Activated CD4-positive, alpha-beta T cell treated with anti-CD3 and anti-CD28 coated beads for 1 hour (primary cell): ENCODE measurements at places on chromosomes 11 and 22.

- DNase-seq: no peak
Measured at GRCh38 chr11:2685051-2685450, 14.7 kb downstream of the KCNQ1OT1 start.

GRCh38 chr11:37817727-37818270, 1219.8 kb upstream of the RAG2 start:
- DNase-seq: no peak

GRCh38 chr11:69540118-69541000, 58.9 kb downstream of the LINC01488 start:
- no peak for DNase-seq

GRCh38 chr11:75199412-75199955, 41.1 kb upstream of the TPBGL start:
- DNase-seq: no peak

DNA sequence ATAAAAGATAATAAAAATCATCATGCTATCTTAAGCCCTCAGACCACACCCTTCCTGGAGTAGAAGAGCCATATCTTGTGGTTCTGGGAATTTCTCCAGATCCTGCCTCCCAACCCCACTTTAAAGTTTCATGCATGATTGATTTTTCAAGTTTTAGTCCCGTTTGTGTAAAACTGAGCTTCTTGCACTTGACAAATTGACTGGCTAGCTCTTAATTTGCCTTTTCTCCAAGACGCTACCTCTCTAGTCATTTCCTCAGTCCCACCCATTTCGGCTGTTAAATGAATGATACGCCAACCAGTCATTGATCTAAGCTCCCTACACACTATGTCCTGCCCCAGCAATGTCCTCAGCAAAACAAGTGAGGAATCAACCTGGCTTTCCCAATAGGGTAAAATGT, 71.8 kb upstream of the TEAD1 start:
- DNase-seq: no peak

DNA sequence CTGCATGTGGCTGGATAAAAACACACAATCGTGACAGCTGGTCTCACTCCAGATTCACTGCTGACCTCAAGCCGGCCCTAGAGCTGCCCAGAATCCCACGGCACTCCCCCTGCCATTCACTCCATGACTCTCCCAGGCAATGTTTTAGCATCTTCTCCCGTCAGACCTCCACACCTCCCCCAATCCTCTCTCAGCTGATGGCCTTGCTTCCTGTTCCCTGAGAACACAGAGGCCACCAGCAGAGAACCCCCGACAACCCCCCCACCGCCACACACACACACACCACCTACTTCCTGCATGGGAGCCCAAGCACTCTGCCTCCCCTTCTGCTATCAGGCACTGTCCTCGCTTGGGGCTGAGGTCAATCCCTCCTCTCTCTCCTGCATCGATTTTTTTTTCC, 9.3 kb downstream of the TNKS1BP1 start:
- DNase-seq: no peak

DNA sequence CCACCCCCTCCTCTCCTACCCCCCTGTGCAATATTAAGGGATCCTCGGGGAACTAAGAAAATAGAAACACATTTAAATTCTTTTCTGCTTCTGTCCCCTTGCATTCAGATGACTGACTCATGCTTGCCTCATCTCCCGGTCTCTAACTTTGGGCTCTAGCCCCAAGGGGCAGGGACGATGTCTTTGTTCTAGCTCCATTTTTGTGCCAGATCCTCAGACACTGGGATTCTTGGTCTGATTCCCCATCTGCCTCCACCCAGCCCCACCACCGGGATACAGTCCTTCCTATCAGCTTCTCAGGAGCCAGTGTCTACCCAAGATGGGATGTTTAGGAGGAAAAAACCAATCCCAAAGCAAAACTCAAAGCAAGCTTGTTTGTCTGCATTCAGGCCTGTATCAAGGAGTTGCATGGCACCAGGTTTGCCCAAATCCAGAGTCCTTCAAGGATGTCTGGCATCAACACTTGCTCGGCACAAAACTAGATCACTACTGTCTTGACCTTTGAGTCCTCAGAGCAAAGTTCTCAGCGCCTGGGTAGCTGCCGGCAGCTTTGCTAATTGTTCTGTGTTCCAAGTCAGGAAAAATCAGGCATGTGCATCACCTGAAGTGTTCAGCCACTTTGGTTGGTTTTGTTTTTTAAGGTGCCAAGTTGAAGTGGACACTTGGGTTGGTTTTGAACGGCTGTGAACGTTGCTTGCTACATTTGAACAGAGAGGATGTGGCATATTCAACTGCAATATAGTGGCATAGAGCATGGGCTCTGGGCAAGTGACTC, 212.8 kb downstream of the DSCAML1 start:
- no peak for DNase-seq

DNA sequence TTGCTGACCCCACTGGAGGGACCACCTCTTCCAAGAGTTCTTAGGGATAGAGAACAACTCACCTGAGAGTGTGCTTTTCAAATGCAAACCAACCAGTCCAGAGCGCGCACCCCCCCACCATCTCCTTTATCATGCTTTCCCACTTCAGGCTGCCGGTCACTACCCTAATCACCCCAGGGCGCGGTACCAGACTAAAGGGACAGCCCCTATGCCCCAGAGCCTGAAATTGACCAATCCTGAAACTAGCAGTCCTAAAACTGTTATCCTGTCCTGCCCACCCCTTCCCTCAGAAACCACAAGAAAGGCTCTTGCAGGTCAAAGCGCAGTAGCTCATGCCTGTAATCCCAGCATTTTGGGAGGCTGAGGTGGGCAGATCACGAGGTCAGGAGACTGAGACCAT, 37.0 kb downstream of the NEAT1 start:
- no peak for DNase-seq

DNA sequence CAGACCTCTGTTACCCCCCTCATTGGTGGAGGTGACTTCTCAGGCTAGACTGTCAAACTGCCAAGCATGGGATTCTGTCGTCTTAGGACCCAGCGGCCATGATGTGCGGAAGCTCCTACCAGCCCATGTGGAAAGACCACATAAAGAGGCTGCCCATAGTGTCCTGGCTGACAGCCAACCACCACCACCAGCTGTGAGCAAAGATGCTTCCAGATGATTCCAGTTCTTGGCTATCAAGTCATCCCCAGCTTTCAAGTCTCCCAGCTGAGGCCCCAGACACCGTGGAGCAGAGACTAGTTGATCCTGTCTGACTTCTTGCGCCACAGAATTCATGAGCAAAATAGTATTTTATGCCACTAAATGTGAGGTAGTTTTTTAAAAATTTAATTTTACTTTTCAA, 32.9 kb downstream of the SCUBE1 start:
- no peak for DNase-seq

GRCh38 chr11:60316317-60316716, 10.7 kb upstream of the MS4A6E start:
- no peak for DNase-seq

GRCh38 chr11:27255447-27255828, 107.6 kb downstream of the CCDC34 start:
- no peak for DNase-seq

DNA sequence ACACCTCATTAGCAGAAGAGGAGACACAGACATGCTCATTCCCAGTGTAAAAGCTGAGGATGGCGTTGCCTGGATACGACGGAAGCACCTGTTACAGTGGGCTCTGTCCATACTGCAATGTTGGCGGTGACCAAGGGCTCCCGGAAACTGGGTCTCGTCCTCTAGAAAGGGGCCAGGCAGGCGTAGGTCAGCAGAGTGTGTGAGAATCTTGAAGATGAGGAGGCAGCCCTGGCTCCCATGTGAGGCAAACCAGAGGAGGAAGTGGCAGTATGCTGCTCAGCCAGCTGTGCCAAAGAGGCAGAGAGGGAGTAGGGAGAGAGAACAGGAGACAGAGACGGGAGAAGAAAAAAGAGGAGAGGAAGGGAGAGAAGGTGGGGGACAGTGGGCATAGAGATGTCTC, 10.3 kb downstream of the LTO1 start:
- DNase-seq: no peak

DNA sequence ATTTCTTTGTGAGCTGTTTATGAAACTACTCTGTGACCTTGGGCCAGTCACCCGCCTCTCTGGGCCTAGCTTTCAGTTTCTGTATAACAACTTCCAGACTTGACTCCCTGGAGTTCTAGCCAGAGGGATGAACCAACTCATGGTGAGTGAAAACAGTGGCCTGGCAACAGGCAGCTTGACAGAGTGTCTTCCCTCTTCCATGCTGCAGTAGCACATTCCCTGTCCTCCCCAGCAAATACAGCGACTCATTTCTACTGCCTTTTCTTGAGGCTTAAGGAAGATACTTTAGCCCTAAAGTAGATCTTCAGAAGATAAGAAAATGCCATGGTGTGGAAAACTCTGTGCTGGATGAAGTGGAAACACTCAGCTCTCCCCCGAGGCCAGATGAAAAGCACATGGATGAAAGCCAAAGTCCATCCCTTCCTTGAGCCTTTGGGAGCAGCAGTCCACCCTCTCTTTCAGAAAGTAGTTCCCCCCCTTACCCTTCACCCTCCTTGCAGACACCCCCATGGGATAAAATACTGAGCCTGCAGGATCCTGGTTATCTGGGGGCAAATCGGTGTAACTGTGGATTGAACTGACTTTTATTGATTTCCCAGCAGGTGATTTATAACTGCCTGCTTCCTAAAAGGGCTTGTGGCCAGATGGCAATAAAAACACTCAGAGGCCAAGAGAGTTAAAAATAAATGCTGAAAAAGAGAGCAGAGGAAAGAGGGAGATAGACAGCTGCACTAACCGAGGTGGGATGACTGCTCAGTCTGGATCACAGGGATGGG, 24.1 kb downstream of the IRAG1 start:
- DNase-seq: no peak

DNA sequence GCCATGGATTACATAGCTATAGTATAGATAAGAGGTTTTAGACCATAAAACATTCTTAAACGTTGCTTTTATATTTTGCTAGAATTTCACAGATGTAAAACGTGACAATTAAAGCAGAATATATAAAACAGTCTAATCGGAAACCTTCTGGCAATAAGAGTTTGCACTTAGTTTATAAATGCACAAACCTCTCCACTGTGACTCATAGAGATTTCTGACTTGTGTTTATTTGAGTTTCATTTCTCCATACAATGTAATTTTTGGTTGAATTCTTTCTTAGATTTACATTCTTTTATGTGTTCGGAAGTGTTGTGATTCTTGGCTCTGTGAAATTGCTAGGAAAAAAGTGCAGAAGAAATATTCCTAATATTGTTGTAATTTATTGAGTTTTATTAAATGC, 288.7 kb upstream of the CTSC start:
- DNase-seq: no peak

GRCh38 chr11:16149476-16149875, 206.9 kb downstream of the SOX6 start:
- no peak for DNase-seq

DNA sequence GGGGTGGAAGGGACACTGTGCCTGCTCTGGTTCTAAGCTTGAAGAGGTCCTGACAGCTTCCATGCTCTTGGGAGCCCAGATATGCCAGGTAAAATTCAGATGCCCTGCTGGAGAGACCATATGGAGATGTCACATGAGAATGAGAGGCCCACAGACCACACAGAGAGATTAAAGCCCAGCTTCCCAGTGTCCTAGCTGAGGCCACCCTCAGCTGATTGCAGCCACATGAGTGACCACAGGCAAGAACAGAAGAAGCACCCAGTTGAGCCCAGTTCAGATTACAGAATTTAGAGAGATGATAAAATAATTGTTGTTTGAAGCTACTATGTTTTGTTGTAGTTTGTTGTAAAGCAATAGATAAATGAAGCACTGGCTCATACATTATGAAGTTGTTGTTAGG, 14.4 kb upstream of the PVALB start:
- DNase-seq: no peak

DNA sequence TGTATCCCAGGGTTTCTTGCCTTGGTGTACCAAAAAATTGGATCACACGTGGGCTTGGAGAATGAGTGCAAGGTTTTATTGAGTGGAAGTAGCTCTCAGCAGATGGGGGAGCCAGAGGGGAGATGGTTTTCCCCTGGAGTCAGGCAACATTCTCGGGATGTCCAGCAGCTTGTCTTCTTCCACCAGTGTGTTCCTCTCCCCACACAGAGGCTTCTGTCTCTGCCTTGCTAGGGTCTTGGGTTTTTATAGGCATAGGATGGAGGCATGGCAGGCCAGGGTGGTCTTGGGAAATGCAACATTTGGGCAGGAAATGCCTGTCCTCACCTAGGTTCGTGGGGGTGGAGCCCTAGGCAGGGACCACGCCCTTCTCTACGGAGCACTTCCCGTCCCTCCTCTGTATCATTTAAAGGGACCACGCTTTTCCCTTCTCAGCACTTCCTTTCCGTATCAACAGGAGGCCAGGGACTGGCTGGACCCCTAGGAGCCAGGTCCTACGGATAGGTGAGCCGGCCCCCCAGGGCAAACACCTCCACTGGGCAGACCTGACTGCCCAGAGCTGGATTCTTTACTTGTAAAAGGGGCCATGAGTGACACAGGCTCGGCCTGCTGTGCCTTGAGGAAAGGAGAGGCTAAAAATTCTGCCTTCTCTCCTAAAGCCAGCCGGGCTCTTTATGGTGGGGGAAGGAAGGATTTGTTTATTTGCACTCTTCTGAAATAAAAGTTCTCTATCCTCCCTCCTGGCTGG, 55.3 kb upstream of the CCDC188 start:
- peak; percentile 49 for DNase-seq

DNA sequence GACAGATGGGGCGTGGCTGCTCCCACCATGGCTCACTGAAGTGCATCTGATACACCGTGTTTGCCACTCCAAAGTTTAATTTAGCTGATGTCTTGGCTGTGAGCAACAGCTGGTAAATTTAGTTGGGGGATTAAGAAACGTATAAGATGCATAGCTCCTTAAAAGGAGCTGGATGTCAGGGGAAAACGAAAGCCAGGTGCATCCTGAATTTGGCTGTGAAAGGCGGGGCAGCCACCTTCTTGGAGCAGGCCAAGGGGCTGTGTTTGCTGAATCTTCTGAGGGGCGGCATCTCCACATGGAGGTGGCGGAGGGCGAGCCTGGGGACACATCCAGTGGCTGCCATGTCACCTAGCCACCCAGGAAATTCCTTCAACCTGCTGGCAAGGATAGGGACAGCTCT, 20.7 kb upstream of the NCF4 start:
- no peak for DNase-seq

- no peak for DNase-seq
Measured at GRCh38 chr11:67278135-67278938, 10.8 kb upstream of the ANKRD13D start.

DNA sequence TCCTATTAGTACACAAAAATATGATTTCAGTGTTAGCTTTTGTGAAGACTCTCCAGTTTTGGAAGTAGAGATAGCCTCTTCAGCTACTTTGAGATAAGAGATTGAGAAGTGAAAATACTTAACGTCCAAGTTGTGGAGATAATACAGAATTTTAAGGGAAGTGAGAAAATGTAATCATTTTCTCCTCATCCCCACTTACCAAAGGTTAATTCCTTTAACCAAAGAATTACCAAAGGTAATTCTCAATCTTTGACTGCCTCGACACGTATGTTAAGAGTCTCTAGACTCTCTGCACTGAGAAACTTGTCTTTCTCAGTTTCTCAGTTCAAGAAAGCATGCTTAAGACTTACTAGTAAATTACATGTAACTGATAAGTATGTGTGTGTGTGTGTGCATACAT, 15.3 kb downstream of the C11orf54 start:
- DNase-seq: no peak

- DNase-seq: peak; percentile 52
Measured at GRCh38 chr22:22959147-22959827, 71.7 kb downstream of the IGLL5 start.

GRCh38 chr22:23090457-23090835, 20.1 kb downstream of the GNAZ start:
- DNase-seq: no peak

GRCh38 chr11:128946648-128947047, 4.0 kb upstream of the TP53AIP1 start:
- no peak for DNase-seq

GRCh38 chr22:22815397-22816170, 72.0 kb upstream of the IGLL5 start:
- no peak for DNase-seq
